ENCODE measurements at places on chromosomes 4 and X. TPM values are rescaled to one million over a fixed set of nuclear protein-coding genes. Genes with fewer than 3 reads are reported as not detected.

The ANOS1 gene
- 0.22 TPM for total RNA-seq

The ADAM29 gene
- not detected for total RNA-seq

The ADGRG4 gene
- 0.02 TPM for total RNA-seq

The NEIL3 gene
- total RNA-seq = 18.1 TPM

The PDK3 gene
- 18.5 TPM for total RNA-seq

The XAGE1A gene
- total RNA-seq = not detected

The KIAA1210 gene
- total RNA-seq = 0.02 TPM

The CXorf65 gene
- total RNA-seq = not detected

The TMEM255A gene
- total RNA-seq = 2.6 TPM

The GRSF1 gene
- total RNA-seq = 38.0 TPM

The RASL11B gene
- not detected for total RNA-seq

The VBP1 gene
- total RNA-seq = 214 TPM

The FAM3A gene
- 72.8 TPM for total RNA-seq

Data from M059J (cell line).